ENCODE measurements at places on chromosomes 13 and 19.
A peak's percentile ranks its signal among the peaks of the same experiment; 100 is the strongest.

DNA sequence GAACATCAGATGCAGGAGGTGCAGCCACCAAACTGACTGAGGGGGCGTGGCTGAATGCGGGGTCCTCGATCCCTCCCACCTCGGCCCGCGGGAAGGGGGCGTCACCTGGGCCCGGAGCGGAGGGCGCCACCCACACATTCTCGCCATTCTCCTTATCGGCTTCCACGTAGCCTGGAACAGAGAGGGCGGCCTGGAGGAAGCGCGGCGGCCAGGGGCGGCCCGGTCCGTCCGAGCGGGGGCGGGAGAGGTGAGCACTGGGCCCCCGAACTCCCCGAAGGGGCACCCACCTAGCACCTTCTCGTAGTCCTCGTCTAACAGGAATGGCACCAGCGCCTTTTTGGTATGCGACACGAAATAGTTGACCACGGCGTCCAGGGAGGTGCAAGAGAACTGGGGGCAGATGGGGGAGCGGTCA, 11.8 kb downstream of the STAP2 start:
- no peak for DNase-seq

- DNase-seq: no peak
Measured at GRCh38 chr13:42707048-42707447, 74.3 kb upstream of the FAM216B start.

GRCh38 chr19:41426952-41427646, at the start of gene B3GNT8:
B3GNT8 (minus strand) TSS chr19:41427374; CDS start chr19:41426778, 596 bp downstream.
- DNase-seq: peak; percentile 33

DNA sequence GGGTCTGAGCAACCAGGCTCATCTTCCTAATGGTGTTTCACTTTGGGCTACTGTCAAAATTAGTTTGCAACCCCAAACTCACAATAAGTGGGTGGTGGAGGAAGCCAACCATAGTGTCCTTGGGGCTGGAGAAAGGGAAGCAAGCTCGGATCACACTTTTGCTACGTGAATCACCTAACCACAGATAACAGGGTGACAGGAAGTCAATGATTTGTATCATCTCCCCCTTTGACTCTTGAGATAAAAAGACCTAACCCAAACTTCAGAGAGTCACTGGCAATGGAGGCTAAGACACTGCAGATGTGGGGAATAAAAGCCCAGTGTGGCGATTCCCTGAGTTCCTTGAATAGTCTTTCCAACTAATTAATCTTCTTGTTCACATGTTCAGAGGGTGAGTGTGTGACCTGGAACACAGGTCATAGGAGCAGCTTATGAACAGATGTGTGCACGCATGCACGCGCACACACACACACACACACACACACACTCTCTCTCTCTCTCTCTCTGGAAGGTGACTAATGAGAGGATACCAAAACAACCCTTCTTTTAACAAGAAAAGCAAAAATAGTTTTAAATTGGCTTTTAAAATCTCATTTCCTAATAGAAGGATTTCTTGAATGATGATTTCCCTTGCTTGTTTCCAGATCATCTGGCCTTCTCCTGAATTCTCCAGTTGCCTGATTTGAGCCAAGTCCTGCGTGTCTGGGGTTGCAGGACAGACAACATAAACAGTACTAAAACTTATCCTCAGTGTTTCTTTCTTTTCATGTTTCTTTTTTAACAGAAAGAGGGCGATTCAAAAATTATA, 21.2 kb upstream of the DOCK9 start:
- DNase-seq: no peak

DNA sequence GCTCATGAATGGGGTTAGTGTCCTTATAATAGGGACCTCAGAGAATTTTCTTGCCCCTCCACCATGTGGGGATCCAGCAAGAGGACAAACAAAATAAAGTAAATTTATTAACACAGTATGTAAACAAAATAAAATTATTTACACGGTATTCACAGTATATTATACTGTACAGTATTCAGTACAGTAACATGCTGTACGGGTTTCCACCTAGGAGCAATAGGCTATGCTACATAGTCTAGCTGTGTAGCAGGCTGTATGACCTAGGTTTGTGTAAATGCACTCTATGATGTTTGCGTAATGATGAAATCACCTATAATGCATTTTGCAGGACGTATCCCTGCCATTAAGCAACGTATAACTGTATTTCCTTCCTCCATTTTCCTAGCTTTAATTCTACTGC, 11.8 kb upstream of the DIAPH3 start:
- no peak for DNase-seq

GRCh38 chr19:35408284-35409171, 37.7 kb downstream of the GPR42 start:
- no peak for DNase-seq

GRCh38 chr13:33250609-33251008, 34.9 kb downstream of the STARD13 start:
- no peak for DNase-seq

DNA sequence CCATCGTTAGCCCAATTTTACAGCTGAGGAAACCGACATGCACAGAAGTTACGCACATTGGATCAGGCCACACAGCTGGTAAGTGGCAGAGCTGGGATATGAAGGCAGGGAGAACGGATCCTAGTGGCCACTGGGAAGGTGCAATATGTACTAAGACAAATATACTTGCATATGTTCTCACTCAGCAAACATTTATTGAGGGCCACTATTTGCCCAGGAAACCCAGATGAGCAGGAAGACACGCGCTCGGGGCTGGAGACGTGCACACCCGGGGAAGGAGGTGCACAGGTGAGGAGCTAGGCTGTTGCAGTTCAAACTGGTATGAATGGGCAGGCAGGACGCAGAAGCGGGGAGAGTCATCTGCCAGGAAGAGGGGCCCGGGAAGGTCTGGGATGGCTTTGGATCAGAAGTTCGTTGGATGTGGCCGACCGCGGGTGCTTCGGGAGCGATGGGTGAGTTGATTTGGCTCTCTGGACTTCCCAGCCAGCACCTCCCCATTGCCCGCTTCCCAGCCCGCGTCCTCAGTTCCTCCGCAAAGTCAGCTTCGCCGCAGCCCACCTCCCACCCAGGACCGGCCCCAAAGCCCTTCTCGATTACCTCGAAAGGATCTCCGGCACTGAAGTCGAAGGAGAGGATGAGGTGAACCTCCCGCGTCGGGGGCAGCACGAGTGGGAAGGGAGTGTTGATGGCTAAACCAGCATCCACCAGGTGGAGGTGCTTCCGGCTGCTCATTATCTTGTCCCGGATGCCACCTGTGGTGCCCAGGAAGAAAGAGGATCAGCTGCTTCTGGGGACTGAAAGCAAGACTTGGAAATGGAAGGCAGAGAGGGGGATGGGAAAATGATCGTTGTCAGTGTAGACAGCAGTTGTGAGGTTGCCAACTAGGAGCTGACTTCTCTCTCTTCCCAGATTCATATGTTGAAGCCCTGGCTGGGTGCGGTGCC, 17.8 kb upstream of the CABP5 start:
- DNase-seq: no peak

DNA sequence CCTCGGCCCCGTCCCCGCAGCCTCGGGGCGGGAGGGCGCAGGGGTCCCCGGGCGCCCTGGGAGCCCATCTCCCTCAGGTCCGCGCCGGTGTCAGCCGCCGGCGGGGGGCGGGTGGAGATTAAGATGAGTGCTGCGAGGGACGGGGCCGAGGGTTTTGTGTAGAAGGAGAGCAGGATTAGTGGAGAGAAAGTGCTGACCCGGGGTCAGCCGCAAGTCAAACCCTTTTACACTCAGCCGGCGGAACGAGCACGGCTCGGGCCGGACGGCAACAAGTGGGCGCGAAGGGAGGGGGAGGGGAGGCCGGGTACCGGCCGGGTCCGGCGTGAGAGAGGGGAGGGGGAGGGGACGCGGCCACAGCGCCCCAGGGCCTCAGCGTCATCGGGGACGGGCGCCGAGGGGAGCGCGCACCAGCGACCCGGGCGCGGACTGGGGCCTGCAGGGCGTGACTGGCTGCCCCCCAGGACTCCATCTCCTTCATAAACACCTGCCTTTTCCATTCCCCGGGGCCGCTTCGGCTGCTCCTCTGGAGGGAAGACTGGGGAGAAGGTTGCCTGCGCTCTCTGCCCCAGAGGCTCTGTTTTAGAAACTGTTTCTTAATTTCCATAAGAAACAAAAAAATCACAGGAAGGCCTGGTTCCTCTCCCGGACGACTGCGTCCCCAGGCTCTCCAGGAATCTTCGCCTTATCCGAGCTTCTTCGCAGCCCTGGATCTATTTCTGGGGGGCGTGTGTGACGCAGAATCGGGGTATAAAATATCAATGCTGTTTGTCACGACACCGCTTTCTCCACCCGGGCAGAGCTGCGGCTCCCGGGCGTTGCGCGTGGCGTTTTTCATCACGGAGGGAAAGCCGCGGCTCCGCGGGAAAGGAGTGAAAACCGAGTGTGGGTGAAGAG, 6.5 kb downstream of the SOX1 start:
- no peak for DNase-seq

DNA sequence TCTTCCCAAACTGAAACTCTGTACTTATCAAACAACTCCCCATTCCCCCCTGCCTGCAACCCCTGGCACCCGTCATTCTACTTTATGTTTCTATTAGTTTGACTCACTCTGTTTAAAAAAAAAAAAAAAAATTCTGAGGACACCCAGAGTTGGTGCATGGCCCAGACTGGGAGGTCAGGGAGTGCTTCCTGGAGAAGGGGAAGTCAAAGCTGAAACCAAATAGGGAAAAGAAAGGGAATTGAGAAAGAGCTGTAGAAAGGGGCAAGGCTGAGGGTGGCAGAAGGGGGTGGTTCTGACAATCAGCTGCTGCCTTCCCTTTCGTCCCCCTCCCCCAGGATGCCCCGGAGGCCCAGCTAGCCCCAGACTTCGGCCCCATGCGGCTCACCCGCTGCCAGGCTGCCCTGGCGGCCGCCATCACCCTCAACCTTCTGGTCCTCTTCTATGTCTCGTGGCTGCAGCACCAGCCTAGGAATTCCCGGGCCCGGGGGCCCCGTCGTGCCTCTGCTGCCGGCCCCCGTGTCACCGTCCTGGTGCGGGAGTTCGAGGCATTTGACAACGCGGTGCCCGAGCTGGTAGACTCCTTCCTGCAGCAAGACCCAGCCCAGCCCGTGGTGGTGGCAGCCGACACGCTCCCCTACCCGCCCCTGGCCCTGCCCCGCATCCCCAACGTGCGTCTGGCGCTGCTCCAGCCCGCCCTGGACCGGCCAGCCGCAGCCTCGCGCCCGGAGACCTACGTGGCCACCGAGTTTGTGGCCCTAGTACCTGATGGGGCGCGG, 9.0 kb upstream of the STRN4 start:
- no peak for DNase-seq

- DNase-seq: no peak
Measured at GRCh38 chr13:49502954-49503353, 7.2 kb downstream of the PHF11 start.

DNA sequence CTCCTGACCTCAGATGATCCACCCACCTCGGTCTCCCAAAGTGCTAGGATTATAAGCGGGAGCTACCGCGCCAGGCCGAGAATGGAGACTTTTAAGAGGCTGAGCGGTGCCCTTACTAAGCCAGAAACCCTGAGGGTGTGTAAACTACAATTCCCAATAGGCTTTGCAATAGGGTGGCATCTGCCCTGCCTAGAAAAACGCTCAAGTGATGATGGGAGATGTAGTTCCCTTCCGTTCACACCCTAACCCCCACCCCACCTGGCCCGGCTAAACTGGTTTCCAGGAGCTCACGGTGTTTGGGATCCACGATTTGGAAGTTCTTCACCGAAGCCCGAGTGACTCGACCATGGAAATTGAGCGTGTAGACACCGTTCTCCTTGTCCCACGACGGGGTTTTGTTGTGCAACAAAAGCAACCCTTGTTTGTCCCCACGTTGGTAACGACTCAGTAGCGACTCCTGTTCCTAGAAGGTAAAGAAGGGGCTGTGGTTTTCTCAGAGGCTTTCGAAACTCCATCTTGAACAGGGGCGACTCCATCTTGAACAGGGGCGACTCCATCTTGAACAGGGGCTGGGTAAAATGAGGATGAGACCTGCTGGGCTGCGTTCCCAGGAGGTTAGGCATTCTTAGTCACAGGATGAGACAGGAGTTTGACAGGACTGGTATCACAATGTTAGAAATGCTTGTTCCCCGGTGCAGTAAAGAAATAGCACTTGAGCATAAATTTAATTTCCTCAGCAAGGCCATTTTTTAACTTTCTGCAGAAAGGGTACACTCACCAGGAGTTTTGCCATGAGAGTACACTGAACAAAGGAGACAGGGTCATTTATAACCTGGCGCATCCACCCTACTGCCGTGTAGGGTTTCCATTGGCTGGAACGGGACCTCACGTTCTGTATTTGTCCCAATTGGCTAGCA, 9.8 kb downstream of the PPP1R15A start:
- DNase-seq: no peak

DNA sequence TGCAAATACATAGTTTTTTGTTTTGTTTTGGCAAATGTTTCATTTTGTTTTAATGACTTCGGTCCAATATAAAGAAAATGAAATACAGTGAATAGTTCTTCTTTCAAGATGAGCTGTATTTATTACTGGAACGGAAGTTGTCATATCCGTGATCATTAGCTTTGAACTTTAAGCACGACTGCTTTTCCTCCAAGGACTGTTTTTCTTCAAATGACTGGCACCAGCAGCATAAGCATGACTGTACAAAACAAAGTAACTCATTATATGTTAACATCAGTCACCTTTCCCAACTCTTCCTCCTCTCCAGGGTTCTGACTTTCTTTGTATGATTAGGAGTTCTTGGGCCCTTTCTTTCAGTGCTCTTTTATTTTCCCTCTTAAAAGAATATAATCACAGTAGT, 20.5 kb downstream of the EDNRB start:
- DNase-seq: no peak

DNA sequence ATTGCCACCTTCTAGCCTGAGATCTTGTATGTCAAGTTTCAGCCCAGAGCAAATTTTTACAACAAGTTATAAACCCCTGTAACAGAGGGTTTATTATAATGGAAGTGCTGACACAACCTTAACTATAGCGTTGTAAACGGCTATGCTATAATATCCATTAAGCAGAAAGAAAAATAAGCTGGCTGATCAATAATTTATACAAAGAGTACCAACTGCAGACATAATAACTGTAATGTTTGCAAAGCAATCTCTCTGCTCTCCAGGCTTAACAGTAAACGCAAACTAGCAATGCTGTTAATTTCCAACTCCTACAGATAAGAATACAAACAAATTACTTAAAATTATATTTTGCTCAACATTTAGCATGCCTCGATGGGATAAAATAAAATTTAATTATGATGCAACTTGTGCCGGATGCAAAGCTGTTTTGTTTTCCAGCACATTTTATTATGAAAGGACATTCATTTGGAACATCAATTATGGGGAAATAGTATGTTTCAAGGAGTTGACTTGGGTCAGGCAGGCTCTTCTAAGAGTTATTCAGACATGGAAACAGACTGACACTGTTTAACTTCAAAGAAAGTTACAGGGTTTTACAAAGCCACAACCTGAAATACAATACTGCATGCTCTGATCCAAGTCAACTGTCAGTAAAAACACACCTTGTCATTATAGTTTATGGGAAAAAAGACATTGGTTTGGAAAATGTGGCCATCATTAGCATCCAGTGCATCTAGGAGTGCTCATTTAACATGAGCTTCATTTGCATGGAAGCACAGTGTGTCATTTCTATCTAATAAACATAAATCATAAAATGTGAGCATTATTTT, 6.6 kb upstream of the DACH1 start:
- DNase-seq: no peak
